ENCODE measurements at places on chromosomes 4 and X.

- DNase-seq: no peak
These were observed 32.1 kb upstream of the MAML3 start for GRCh38 chr4:140186082-140186438.

GRCh38 chrX:19334945-19335626, 8.6 kb upstream of the PDHA1 start:
- DNase-seq: peak; percentile 68

GRCh38 chr4:22103768-22104167, 155.2 kb upstream of the KCNIP4 start:
- DNase-seq: no peak

DNA sequence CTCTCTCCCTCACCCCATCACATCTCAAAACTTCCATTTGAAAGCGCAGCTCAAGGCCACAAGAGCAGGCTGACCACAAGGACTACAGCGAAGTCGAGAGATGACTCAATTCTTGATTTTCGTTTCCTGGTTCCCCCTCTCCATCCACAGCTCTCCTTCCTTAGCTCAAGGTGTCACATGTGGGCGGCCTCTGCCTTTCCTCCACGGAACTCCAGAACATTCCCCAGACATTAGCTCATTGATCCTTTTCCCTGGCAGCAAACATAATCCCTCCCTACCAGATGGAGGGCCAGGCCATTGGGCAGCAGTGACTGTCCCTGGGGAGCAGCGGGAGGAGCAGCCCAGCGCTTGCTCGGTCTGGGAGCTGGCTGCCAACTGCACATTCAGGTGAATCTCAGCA, 56.3 kb downstream of the CCDC149 start:
- DNase-seq: no peak

DNA sequence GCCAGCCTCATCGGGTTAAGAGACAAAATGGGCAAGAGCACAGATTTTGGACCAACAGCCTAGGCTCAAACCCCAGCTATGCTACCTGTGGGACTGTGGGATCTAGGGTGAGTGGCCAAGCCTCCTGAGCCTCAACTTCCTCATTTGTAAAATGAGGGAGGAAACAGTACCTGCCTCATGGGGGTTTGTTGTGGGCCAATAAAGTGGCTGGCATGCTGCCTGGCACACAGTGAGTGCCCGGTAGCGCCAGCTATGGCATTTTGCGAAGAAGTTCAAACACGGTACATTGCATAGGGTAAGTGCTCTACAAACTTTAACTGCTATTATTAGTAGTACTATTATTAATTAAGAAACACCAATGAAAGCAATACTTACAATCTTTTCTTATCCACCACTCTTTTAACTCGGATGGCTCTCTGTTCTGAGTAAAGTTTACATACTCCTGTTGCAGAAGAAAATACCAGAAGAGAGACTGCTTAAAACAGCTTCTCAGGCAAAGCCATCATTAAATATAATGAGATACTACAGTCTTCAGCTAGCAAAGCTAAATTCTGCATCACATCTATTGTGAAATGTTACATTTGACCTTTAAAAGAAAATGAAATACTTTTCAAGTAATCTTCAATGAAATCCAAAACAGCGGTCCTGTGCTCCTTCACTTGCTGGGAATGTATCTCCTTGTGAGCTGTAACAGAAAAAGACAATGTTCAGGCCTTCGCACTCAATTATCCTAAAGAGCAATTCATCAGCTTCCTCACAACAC, 70.1 kb downstream of the NSG1 start:
- no peak for DNase-seq

DNA sequence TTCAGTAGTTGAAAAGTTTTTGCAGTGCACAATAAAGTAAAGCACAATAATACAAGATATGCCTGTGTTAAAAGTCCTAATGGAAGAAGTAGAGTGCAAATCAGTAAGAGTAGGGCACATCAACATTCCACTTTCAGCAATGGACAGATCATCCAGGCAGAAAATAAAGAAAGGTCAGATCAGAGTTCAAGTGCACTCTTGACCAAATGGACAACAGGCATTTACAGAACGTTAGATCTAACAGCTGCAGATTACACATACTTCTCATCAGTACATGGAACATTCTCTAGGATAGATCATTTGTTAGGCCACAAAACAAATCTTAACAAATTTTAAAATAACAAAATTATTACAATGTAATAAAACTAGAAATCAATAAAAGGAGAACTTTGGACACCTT, 1373.5 kb upstream of the PABPC4L start:
- DNase-seq: no peak

DNA sequence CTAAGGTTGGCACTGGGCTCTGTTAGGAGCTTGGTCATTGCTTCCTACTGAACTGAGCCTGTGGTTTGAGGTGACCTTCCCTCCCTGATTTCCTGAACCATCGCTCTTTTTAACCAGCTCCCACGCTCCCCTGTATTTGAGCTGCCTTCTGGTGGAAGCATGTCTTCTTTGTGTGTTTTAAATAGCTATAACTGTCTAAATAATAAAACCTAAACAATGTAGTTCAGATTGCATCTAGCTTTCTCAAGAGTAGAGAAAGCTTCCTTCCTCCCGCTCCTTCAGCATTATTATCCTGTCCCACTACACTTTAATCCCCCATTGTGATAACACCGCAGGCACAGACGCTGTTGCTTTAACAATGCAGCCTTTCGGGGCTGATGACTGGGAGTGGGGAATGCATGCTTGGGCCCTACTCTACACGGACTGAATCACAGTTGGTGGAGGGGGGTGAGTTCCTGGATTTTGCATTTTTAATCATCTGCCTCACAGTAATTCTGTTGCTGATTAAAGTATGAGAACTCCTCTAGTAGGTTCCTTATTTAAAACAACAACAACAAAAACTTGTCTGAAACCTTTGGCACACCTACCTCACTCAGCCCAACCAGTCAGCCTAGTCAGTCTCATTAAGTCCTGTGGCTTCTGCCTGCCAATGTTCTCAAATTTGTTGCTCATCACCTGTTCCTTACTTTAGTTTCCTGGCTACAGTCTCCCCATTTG, 6.6 kb downstream of the SMS start:
- DNase-seq: no peak

DNA sequence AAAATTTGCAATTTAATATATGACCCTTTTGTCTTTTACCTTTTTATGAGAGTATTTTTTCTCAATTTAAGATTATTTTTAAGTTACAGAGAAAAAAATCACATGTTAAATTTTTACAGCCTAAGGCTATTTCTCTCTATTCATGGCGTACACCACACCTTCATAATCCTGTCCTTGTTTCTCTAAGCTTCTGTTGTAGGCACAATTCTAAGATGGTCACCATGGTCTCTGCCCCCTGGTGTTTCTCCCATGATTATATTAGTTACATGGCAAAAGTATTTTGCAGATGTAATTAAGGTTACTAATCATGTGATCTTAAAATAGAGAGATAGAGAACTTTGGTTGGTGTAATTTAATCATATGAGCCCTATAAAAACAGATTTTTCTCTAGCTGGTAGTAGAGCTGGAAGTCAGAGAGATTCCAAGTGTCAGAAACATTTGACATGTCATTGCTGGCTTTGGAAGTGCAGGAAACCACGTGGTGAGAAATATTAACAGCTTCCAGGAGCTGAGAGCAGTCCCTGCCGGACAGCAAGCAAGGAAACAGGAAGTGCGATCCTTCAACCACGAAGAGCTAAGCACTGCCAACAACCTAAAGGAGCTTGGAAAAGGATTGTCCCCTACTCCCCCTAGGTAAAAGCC, 89.8 kb downstream of the EIF4E start:
- DNase-seq: peak; percentile 43

DNA sequence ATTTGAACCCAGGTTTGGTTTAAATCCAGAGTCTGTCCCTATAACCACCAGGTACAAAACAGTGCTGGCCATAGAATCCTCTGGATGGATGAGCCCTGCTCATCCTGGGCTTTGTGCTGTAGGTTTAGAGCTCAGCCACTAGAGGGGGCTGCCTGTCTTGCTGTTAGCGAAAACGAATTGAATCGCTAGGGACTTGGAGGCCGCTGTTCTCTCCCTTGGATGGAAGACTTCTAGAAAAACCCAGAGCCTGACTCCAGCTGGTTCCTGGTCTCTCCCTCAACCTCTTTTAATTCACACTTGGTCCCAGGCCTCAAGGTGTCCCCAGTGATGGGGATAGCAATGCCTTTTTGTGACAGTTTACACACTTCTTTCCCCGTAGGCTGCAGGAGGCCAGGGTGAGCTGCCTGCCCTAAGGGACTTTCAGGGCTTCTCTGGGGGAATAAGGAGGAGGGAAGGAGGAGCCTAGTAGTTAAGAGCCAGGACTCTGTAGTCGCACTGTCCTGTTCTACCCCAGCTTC, 8.7 kb downstream of the RIPPLY1 start:
- peak; percentile 25 for DNase-seq

- no peak for DNase-seq
These were observed 7.1 kb downstream of the PRAF2 start for GRCh38 chrX:49066690-49067089.

DNA sequence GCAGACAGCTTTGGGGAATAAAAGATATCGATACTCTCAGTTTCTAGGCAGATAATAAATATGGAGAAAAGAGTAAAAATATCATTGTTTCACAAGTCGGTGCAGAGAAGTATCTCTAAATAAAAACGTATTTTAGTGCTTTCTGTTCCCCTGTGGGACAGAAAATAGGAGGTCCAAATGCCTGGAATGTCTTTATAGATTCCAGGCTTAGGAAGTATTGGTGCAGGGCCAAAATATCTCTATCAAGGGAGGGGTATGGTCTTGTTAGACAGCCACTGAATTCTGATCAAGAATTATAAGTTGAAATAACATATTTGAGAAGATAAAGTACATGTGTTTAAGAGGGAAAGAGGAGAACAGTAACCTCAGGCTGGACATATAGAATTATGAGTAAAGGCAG, 596.4 kb downstream of the PCDH18 start:
- no peak for DNase-seq

DNA sequence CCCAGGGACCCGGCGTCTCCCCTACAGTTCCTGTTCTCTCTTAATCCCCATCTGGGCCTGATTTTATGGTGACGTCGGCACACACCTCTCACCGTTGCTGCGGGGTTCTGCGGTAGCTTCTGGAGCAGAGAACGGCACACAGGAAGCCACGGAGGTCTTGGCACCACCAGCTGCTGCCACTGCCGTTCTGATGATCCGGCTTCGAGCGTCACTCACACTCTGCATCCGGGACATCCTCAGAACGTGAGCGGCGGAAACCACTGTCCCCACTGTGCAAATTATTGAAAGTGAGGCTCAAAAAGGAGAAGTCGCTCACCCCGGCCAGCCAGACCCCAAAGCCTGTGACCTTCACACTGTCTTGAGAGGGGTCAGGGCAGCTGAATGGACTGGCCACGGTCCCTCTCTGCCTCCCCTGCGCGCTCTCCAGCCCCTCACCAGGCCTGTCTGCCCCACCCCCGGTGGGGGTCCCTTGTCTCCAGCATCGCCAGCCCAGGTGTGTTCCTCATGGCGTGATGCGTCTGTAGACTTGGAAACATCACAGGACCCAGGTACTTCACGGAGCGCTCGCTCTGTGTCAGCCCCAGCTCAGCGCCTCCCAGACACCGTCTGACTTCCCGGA, 201.1 kb downstream of the AFAP1 start:
- DNase-seq: peak; percentile 94

DNA sequence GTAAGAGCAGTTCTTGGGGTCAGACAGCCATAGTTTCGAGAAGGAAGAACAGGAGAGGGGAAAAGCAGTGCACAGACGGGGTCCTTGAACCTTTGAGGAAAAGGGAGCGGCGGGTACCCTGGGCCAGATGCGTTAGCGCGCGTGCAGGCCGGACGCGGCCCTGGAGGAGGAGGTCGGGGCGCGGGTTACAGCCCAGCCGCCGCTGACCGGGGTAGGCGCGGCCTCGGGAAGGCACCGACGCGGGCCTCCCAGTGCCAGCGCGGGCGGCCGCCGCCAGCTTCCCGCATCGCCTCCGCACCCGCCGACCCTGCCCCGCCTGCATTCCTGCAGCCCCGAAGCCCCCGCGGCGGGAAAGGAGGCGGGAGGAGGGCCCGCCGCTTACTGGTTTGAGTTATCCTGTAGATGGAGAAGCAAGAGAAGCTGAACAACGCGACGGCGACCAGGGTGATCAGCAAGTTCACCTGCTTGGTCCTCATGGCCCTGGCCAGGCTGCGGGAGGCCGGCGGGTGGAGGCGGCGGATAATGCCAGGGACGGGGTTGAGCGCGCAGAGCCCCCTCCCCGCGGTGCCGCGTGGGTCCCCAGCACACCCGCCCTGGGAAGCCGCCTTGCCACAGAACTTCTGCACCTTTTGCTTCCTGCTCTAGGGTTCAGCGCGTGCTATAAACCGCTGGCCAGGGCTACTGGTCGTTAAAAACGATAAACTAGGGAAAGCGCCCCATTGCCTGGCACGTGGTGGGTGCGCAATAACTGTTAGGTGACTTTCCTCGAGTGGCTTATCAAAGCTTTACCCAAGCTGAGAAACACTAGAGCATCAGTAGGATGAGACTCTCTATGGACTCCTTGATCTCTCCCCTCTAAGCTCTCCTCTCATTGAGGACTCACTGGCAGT, at the start of gene MGAT4D:
Gene MGAT4D, minus strand, starts transcription at position 547 of the 890 bp plus-strand sequence. Its CDS starts 71 bp downstream, at position 476.
- no peak for DNase-seq

DNA sequence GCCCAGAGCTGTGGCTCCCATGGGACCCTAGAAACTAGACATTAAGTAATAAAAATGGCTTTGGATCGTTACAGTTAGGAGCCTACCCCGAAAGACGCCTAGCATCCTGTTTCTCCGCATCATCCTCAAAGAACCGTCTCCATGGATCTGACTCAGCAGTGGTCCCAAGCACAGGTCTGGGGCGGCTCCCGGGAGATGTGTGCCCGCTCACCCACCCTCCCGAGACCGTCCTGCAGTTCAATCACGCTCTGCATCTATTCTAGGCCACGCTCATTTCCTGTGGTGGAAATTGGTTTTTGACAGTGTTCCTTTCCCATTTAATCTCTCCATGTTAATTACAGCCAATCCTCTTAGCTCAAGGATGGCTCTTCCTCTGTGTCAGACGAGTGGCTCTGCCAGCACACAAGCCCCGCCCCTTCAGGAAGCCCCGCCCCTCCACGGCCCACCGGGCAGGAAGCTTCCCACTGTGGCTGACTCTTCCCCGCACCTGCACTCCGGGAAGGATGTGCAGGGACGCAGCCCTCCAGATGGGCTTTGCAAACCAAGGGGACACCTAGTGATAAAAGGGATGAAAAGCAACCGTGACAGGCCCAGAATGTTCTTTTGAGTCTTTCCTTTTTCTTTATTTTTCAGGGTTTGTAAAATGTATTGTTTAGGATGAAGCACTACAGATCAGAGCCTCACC, 34.5 kb upstream of the HELT start:
- peak; percentile 51 for DNase-seq

GRCh38 chrX:100376576-100376975, 33.5 kb downstream of the PCDH19 start:
- no peak for DNase-seq

GRCh38 chrX:70134116-70134477, 850 bp downstream of the IGBP1 start:
- no peak for DNase-seq

GRCh38 chr4:87981486-87981885, 6.0 kb downstream of the SPP1 start:
- no peak for DNase-seq

- DNase-seq: no peak
These were observed at the start of gene FAM184B for GRCh38 chr4:17781300-17782287. Gene FAM184B (minus strand): TSS chr4:17781621. CDS start chr4:17781299, 322 bp downstream.

- peak; percentile 0 for DNase-seq
These were observed 4.0 kb downstream of the DCX start for GRCh38 chrX:111407948-111408347.

- no peak for DNase-seq
These were observed 23.6 kb downstream of the ATP5ME start for GRCh38 chr4:650461-650860.

- no peak for DNase-seq
These were observed 4.6 kb upstream of the PKD2 start for GRCh38 chr4:88002786-88003185.
